NCI-H1048 (cell line): ENCODE measurements at places on chromosomes 1 and 21.

DNA sequence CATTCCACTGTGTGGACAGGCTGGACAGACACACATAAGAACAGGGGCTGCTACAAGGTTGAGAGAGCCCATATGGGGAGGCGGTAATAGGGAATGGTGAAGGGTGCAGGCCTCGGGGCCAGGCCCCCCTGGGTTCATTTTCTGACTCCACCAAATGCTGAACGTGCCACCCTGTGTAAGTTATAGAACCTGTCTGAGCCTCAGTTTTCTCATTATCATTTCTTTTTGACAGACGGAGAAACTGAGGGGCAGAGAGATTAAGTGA, 569.5 kb downstream of the PTPRU start:
- no peak for DNase-seq

DNA sequence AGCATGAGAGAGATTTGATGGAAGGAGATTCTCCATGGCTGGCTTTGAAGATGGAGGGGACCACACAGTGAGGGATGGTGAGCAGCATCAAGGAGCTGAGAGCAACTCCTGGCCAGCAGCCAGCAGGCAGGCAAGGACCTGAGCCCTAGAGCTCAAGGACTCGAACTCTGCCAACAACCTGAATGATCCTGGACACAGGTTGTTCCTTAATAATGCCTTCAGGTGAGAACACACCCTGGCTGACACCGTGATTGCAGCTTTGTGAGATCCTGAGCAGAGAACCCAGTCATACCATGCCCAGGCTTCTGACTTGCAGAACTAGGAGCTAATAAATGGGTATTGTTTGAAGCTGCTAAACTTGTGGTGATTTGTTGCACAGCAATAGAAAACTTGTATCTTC, 183.1 kb downstream of the LMX1A start:
- no peak for DNase-seq

GRCh38 chr1:50349242-50349565, 74.0 kb downstream of the DMRTA2 start:
- DNase-seq = no peak

GRCh38 chr1:53291574-53291973, 36.3 kb downstream of the LRP8 start:
- no peak for DNase-seq

DNA sequence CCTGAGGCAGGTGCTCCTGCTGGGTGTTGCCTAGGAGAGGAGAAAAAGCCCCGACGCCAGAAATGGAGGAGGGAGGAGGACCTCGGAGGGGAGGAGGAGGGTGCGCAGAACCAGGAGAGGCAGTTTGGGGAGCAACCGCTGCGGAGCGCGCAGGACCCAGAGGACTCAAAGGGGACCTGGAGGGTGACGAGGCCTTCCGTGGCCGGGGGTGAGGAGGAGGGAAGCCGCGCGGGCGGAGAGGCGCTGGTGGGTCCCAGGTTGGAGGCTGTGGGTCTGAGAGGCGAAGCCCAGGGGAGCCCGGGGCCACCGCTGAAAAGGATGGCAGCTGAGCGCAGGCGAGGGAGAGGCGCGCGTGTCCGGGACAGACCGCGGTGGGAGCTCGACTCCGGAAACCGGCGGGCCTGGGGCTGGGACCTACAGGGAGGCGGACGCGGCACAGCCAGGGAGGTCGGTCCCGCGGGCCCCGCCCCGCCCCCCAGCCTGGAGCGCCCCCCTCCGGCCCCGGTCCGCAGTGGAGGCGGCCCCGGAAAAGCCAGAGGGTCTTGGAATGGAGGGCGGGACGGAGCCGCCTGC, 15.1 kb downstream of the RNF223 start:
- no peak for DNase-seq

GRCh38 chr1:200409203-200409760, 554 bp downstream of the ZNF281 start:
- no peak for DNase-seq

DNA sequence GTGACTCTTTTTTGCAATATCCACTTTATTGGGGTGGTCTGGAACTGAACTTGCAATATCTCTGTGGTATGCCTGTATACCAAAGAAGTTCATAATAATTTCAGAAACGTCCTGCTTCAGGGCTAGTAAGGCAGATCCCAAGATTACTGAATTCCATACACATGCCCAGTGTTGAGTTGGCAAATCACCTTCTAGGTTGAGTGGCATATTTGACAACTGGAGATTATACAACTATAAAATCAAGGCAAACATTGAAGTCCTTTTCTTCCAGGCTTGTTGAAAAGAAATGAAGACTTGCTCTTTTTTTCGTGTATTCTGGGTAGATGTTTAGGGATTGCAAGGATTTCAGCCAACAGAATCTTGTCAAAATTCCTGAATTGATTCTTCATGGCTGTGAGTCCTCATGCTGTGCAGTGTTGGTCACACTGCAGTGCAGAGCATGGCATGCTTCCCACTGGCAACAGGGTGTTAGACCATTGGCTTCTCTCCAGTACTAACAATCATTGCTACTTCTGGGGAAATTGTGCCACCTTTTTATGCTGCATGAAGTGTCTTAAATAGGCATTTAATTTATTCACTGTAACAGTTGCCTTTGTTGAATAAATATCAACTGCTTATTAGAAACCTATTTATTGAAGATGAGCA, 367.1 kb upstream of the ADGRL4 start:
- DNase-seq = no peak

DNA sequence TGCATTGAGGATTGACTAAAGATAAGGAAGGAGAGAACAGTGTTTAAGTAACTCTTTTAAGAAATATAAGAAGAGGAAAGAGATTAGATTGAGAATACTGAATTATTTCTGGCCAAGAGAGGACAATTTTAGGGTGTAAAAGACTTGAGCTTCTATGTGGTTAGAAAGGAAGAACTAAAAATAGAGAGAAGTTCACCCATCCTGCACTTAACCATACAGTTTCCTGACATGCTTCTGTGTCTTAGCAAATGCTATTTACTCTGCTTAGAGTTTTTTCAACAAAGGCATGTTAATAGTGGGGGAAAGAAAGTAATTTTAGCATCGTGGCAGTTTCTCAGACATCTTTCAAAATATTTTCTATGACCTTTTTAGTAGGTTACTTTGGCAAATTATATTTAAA, 122.8 kb upstream of the GPR52 start:
- DNase-seq = no peak

- DNase-seq = peak; percentile 38
These were observed 10.5 kb upstream of the RNPC3 start for GRCh38 chr1:103514920-103515503.

DNA sequence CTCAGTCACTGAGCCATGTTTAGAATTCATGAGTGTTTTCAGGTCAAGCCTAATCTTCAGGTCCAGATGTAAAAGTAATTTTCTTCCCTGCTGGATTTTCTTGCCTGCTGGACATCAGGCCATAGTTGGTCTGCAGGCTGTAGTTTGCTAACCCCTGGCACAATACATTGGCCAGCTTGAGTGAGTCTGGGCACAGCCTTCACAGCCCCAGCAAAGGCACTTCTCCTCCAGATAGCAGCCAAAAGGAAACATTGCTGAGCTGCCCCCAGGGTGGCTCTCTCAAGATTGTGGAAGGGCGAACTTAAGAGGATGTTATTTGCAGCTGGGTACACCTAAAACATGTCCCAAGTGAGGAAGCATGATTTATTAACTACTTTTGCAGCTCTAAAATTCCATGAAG, 126.8 kb downstream of the PIK3R3 start:
- DNase-seq = no peak

DNA sequence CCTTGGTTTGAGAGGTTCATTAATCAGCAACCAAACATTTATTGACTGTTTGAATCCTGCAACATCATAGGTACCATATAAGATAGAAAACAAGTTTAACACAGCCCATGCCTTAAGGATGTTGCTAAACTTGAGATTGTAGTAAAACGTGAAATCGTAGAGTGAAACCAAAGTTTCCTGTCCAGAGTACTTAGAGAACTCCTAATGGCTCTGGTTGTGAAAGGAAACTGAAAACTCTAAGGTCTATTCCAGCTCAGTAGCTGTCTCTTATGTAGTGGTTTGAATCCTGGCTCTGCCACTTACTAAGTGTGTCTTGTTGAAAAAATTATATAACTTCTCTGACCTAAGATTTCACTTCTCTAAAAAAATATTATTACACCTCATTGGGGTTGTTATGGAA, 310.9 kb downstream of the NTNG1 start:
- DNase-seq = no peak

GRCh38 chr1:11321656-11322491, 48.9 kb downstream of the UBIAD1 start:
- DNase-seq = no peak
